Central memory CD8-positive, alpha-beta T cell (primary cell): ENCODE measurements at places on chromosomes 2 and 18.

DNA sequence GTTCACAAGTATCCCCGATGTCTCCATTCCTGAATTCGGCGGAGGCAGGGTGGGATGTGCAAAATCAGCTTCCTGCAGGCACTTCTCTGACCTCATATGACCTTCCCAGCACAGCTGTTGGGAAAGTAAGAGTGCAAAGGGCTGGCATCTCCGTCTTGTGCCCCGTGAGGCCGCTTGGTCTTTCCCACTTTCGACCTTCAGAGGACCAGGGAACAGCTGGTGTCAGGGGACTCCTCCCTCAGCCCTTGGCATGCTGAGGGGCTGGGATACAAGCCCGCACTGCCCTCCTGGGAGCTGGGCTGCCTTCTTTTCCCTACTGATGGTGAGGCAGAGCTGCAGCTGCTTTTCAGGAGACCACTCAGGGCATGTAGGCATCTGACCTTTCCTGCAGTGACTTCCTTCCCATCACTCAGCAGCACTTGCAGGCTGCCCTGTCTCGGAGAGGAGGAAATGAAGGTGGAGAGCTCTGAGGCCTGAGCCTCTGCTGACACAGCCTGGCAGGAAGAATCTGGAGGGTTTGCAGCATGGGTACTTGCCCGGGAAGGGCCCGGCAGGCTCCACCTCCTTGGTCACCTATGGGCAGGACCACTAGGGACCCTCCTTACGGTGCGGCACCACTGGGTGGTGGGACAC lies 277.2 kb upstream of the HS6ST1 start:
- no peak for DNase-seq

DNA sequence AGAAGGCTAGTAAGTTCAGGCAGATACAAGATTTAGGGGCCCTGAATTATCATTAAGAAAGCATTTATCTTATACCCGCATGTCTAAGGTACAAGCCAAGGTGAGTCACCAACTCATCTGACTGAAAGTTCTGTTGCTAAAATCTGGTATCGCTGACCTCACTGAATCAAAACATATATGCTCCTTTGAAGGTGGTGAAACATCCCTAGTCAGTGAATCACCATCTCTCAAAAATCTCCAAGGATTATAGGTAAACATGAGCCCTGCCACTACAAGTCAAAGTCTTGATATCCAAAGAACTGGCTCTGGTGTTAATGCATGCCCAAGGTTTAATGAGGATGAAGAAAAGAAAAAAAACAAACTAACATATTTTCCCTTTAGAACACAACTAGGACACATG lies 43.5 kb downstream of the IRS1 start:
- DNase-seq, result no peak

GRCh38 chr2:84708442-84708841 lies 172.4 kb downstream of the TRABD2A start:
- DNase-seq, result no peak

DNA sequence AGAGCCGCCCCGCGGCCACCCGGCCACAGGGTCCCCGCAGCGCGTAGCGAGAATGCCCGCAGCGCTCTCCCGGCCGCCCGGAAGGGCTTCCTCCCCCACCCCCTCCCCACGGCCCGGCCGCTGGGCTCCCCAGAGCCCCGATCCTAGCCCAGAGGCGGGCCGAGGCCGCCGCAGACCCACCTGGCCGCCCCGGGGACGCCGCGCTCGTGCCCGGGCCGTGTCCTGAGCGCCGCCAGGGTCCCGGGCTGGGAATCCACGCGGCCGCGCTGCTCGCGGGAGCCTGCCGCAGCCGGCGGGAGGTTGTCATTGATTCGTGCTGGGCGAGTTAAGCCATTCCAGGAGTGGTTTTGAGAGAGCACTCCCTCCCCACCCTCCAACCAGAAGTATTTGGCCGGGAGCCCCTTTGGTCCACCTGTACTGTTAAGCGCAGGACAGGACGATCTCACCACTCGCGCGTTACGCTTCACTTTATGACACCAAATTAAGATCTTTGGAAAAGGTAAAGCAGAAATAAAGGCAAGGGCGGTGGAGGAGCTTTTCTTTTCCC lies 206.4 kb upstream of the SMAD2 start:
- DNase-seq, result no peak

DNA sequence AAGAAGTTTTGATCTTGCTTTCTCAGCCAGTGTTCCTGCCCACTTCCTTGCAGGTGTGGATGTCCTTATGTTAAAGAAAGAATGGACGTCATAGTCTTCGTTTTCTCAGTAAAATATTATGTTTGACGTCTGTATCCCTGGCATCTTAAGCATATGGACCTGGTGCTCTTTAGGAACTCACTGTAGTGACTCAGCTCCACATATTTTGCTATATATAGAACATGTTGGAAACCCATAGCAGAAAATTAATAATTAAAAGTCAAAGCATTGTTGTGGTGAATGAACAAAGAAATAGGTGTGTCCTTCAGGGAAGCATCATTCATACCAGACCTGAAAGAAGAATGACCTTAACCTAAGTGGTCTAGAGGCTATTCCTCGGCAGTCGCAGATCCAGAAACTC lies 196.1 kb downstream of the MCFD2 start:
- DNase-seq, result no peak

- no peak for DNase-seq
Measured at GRCh38 chr2:78029392-78029995, 507.3 kb upstream of the LRRTM4 start.

DNA sequence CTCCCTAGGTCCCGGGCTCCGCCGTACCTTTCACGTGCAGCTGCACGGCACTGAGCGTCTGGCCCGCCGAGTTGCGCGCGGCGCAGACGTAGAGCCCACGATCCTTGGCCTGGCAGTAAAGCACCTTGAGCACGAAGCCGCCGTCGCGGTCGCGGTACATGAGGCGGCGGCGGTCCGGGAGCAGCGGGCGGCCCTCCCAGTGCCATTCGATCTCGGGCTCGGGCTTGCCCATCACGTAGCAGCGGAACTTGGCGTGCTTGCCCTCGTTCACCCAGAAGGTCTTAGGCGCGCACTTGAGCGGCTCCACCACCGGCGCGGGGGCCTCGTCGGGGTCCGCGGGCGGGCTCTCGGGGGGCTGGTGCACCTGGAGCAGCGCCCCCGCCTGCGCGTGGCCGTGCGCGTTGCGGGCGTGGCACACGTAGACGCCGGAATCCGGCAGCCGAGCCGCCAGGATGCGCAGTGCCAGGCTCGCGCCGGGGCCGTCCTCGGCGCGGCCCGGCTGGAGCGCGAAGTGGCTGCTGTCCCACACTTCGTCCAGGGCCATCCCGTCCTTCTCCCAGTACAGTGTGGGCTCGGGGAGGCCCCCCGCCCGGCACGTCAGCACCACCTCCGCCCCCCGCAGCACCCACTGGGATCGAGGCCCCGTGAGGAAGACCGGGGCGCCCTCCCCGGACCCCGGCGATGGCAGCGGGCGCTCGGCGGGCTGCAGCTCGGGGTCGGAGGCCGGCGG lies 980 bp downstream of the OBSL1 start:
- DNase-seq, result no peak

- no peak for DNase-seq
Measured at GRCh38 chr2:54084600-54084999, 30.8 kb upstream of the ACYP2 start.

DNA sequence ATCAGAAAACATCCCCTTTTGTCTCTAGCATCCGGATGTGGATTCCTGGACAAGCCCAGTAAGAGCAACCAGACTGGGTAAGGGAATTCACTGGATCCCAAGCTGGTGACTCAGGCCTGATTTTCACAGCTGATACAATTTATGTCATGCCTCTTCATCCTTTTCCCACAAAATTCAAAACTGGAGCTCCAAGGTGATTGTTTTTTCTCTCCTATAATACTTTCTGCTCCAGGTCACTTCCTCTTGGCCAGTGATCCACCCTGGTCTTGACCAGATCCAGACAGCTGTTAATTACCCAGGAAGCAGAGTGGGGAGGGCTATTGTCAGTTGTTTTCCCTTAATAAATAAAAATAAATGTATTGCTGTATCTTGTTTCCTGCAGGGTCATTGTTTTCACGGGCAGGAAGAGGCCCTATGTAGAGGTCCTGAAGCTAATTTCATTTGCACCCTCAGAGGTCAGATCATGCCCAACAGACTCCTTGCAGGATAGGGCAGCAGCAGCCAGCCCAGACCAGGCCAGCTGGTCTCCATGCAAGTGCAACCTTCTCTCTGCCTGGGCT lies 57.6 kb downstream of the EVA1A start:
- DNase-seq, result no peak

- DNase-seq, result no peak
Measured at GRCh38 chr2:16263241-16263890, 323.0 kb downstream of the MYCN start.

GRCh38 chr2:221943076-221943810 lies 355.6 kb downstream of the PAX3 start:
- no peak for DNase-seq

DNA sequence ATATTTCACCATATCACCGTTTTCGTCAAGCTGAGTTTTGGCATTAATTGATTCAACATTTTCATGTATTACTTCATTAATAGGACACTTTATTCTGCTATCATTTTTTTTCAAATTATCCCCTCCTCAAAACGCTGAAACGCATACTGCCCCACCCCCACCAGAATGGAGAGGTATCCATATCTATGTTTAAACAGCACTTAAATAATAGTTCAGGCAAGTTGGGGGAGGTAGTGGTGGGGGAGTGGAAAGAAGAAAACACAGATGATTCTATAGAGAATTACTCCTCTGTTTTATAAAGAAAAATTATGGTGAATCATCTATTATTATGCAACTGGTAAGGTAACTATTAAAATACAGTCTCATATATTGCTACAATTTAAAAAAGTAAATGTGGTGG lies 314.4 kb upstream of the ZEB2 start:
- DNase-seq, result no peak

DNA sequence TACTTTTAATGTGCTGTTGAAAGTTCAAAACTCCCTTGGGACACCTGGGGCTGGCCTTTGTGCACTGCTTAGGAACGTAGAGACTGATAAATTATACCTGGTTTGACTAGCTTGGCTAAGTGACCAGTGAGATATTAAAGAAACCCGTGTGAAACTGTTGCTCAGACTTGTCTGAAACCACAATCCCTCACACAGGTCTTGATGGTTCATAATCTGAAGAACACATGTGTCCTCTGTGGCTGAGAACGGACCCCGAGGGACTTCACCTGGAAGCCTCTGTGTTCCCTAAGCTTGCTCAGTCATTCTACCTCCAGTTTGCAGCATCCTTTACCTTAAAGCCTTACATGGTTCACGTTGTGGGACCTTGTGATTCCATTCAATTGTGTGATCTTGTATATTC lies 218.8 kb downstream of the CBLN2 start:
- DNase-seq, result no peak

GRCh38 chr2:3184167-3184566 lies 193.5 kb downstream of the EIPR1 start:
- DNase-seq, result no peak

DNA sequence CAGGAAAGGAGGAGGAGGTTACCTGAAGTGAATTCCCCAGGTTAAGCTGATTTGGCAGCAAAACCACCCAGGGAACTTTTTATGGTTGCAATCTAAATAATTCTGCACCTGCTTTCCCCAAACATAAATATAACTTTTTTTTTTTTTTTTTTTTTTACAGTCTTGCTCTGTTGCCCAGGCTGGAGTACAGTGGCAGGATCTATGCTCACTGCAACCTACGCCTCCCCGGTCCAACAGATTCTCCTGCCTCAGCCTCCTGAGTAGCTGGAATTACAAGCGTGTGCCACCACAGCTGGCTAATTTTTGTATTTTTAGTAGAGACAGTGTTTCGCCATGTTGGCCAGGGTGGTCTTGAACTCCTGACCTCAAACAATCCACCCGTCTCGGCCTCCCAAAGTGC lies 16.1 kb upstream of the PPP1CB start:
- no peak for DNase-seq

DNA sequence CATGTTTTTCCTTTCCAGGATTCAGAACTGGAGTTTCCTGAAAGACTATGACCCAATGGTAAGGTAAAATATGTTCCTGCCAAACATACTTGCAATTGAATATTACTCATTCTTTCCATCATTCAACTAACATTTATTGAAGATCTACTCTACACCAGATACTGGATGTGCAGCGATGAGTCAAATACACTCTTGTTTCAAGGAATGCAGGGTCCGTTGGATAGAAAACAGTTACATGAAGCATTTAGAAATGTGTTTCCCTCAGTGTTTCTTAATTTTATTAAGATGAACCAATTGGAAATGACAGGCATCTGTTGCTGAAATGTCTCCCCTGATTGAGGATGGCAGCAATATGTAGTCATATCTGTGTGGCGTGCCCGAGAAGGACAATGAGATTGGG lies 14.8 kb upstream of the SLC66A3 start:
- no peak for DNase-seq

DNA sequence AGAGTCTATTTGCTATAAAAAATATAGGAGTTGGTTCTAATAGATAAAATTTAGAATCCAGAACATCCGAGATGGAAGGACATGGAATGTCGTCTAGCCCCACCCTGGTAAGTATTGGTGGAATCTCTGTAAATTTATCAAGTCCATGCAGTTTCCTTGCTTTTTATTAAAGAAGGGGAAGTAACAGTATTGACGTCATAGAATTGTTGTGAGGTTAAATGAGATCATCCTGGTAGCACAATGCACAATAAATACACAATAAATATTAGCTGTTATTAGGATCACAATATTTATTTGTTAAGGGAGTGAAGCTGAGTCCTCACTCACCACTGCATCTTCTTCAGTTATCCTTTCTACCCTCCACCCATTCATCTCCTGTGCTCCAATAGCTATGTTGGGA lies 16.7 kb upstream of the TMEM177 start:
- no peak for DNase-seq

DNA sequence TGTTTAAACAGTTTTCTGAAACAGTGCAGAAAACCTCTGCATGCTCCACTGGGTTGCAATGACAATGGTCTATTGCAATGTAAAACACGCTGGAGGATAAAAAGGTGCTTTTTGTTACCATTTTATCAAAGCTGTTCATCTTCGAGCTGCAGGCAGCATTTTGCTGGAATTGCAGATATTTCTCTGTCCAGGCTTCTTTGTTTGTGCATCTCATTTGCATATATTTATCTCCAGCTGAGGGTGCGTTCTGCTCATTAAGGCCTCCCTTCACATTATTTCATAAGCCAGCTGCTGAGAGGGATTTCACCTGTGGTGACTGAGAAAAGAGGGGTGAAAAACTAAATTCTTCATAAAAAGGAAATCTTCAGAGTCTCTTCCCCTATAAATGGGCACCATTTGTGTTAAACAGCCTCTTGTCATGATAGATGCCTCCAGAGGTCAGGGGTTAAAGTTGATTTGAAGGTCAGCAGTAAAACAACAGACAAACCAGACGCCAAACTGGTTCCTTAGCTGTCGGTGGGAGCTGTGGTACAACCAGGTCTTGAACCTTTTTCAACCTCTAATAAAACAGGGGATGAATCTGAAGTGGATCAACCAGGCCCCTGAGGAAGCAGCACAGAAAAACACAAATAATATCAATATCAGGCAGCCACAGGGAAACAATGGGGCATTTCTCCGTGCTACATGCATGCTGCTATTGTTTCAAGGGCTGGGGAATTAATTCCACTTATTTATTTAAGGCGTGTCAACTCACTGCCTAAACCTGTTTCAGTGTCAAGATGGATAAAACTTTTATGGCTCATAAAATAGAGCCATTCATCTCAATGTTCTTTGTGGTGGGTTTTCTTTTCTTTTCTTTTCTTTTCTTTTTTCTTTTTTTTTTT lies 265.1 kb downstream of the MEIS1 start:
- DNase-seq, result no peak
